ENCODE measurements at places on chromosomes 2 and 18.

DNA sequence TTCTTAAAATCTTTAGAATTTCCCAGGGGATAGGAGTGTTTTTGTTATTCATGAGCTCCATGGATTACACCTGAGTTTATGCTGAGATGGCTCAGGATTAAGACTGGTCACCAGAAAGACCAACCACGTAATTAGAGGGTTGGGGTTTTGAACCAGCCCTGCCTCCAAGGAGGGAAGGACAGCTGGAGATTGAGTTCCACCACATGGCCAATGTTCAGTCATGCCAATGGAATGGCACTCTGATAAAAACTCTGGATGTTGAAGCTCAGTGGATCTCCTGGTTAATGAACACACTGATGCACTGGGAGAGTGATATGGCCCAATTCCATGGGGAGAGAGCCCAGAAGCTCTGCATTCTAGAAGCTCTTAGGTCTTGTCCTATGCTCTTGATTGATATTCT lies 38.7 kb upstream of the PTPN4 start:
- DNase-seq, result no peak

GRCh38 chr2:223431479-223431878 lies 170.7 kb downstream of the SCG2 start:
- no peak for DNase-seq

DNA sequence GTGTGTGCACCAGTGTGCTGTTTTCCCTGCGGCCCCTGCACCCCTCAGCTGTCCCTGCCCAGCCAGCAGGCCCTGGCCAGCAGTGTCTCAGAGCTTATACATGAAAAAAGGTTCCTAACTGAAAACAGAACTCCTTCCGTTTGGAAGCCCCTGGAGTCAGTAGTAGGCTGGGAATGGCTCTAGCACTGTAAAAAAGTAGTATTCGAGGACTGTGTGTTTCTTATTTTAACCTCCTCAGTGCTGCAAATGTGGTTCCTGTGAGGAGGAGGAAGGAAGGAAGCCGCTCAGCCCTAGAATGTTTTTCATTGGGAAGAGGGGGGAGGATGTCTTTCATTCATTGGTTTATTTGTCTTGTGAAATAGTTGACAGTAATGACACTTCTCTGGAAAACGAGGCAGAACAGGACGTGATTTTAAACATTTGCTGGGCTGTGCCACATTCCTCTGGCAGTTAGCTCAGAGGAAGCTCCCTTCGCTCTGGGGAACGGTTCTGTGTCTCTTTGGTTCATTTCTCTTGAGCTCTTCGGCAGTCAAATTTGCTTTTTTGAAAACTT lies 103.5 kb downstream of the SPTBN1 start:
- DNase-seq, result peak; percentile 70

DNA sequence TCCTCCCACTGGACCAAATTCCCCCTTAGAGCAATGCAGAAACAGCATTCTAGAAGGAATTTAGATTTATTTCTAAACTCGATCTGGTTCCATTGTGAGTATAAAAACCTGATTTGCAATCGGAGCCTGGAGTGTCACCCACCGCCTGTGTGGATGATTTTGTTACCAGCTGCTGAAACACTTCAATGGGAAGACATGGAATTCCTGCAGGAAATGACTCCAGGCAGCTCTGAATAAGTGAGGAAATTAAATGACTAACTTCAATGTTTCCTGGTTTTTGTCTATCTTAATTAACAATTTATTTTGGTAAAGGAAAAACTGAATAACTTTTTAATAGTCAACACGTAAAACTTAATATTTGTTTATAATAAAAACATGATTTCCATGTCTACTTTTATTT lies 19.3 kb downstream of the CTAGE1 start:
- no peak for DNase-seq

DNA sequence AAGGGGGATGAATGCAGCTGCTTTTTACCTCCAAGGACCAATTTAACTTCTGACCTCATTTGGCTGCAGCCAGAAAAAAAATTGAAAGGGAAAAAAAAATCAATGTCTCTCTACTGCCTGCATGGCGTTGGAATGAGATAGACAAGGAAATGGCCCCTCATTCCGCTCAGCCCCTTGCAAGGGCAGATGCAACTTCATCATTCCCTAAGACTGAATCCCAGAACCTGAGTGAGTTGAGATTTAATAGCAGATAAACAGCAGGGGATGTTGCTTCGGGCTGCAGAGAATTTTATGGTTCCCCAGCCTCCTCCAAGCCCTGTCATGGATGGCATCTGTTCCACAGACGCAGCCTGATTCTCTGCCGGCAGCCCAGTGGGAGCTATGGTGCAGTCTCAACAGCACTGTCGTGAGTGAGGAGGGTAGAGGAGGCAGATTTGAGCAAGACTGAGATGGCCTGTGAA lies 49.0 kb downstream of the CAPN13 start:
- DNase-seq, result no peak

DNA sequence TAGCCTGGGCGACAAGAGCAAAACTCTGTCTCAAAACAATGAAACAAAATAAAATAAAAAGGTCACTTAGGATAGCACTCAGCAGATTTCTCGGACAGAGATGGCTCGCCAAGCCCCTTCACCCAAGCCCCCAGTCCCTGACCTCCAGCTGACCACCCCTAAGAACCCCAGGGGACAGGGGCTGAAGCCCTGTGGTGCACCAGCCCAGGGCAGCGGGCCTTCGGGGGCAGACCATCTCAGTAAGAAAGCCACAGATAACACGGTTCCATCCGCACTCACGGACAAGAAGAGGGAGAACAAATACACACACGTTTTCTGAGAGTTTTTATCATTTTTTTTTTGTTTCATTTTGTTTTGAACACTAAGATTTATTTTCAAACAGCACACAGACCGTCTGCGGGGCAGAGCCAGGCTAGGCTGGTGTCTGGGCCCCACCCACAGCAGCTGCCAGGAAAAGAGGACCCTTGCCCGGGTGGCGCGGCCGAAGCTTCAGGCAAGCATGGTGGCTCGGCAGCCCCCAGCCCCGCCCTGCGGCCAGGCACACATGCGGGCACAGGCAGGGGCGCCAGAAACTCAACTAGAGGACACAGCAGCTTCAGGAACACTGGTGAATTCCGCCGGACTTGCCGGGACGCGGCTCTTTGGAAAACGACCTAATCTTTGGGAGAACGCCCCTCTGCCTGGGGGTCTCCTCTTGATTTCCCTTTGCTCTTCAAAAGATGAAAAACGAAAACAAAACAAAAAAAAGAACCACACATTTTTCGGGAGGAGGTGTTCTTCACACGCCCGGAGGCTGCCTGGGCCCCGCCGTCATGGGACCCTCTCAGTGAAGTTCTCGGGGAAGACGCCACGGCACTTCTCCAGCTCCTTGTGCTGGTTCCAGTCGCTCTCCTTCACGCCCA lies 59.0 kb downstream of the BIN1 start:
- DNase-seq, result no peak

DNA sequence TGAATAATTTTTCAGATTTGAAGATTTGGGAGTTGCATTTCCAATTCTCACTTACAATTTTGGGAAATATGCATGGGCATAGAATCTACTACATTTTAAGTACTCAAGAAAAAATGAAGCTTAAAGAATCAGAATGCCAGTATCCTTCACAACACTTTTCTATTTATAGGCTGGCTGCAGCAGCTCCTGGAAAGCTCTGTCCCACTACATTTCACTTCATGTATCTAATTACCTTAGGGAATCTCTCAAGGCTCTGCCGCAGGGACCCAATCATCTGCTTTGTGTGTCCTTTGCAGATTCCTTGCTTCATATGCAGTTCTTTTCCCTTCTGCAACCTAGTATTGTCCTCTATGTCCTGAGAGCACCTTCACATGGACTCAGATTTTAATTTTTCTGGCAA lies 102.9 kb downstream of the NUP35 start:
- no peak for DNase-seq

DNA sequence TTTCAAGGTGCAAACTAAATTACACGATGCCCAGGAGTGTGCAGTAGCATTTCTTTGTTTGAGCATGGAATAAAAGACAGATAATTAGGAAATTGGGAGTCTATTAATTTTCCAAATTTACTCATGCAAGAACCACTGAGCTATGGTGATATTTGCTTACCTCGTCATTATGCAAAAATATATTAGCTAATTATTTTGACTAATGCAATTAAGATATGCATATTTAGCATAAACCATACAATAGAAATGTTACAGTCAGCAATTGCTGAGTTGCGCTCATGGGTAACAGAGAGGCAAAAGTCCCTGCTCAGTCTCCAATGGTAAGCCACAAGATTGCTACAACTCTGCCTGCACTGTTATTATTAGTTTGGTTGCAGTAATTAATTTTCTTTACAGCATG lies 342.0 kb downstream of the TXNL1 start:
- DNase-seq, result no peak

DNA sequence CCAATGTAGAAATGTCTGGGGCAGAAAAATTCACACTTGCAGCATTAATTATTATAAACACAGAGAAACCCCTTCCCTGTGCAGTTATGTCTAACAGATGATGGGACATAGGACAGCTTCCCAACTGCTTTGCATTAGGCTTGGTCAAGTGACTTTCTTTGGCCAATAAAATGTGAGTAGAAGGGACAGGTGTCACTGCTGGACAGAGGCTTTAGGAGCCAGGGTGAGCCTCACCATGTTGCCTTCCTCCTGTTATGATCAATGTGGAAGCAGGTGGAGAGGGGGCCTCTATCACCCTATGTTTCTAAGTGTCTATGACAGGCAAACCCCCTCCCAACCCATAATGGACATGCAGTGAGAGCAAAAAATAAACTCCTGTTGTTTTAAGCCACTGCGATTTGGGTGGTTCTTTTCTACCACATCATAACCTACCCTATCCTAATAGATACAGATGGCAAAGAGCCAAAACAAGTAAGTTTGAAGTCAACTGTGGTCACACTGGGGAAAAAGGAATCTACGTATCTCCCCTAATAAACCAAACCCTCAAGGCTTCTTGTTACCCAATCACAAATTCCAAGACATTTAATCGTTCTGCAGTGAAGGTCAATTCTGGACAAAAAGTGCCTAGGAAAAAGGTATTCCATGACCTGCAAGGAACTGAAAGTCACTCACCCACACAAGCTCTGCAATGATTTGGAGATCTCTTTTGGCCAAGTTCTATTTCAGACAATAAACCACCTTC lies 28.6 kb upstream of the POU3F3 start:
- DNase-seq, result no peak

DNA sequence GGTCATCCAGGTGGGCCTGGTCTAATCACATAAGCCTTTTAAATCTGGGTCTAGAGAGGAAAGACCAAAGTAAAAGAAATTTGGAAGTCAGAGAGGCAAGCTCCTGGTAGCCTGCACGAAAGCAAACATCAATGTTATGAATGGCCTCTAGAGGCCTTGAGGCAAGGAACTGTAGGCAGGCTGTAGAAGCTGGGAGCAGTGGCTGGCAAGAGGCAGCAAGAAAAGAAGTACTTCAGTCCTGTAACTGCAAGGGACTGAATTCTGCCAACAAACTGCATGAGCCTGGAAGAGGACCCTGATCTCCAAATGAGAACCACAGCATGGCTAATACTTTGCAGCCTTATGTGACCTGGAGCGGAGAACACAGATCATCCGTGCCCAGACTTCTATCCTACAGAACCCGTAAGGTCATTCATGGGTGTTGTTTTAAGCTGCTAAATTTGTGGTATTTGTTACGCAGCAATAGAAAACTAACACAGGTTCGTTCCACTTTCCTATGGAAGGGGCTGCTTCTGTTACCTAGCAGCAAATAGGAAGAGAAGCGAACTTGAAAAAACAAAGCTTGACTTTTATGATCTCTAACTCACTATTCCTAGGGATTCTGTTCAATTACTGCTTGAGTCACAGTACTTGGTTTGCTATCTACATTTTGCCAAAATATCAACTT lies 1.2 kb downstream of the IMMT start:
- DNase-seq, result no peak

- no peak for DNase-seq
Observed at GRCh38 chr2:128374711-128375413, 56.2 kb upstream of the HS6ST1 start.

GRCh38 chr18:31252522-31252921 lies 65.4 kb upstream of the DSG1 start:
- no peak for DNase-seq

GRCh38 chr2:10832203-10832936 lies 19.8 kb upstream of the PDIA6 start:
- DNase-seq, result peak; percentile 73

DNA sequence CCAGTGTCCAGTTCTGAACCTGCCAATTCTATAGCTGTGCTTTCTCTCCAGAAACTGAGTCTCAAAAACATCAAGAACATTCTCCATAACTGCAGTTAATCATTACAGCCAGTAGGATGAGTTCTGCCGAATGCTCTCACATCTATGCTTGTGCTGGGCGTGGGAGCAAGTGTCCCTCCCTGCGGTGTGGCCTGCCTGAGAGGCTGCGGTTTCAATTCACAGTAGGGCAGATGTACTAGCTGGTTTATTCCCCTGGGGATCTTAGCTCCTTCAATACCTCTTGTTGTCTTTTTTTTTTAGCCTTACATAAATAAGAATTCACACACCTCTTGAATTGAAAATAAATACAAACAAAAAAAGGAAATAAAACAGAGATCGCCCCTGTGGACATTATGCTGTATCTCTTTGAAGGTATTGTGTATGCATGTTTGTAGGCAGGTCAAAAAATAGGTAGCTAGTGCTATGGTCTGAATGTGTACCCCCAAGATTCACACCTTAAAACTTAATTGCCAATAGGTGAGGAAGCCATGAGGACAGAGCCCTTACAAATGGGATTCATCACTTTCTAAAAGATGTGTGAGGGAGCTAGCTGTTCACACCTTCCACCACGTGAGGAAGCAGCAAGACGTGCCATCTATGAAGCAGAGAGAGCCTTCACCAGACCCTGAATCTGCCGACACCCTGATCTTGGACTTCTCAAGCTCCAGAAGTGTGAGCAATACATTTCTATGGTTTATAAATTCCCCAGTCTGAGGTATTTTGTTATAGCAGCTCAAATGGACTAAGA lies 74.3 kb downstream of the BCL2L11 start:
- no peak for DNase-seq

- DNase-seq, result no peak
Observed at GRCh38 chr2:26650713-26651469, 9.7 kb upstream of the CIB4 start.

- DNase-seq, result no peak
Observed at GRCh38 chr2:217802266-217802665, 200.5 kb downstream of the TNS1 start.

DNA sequence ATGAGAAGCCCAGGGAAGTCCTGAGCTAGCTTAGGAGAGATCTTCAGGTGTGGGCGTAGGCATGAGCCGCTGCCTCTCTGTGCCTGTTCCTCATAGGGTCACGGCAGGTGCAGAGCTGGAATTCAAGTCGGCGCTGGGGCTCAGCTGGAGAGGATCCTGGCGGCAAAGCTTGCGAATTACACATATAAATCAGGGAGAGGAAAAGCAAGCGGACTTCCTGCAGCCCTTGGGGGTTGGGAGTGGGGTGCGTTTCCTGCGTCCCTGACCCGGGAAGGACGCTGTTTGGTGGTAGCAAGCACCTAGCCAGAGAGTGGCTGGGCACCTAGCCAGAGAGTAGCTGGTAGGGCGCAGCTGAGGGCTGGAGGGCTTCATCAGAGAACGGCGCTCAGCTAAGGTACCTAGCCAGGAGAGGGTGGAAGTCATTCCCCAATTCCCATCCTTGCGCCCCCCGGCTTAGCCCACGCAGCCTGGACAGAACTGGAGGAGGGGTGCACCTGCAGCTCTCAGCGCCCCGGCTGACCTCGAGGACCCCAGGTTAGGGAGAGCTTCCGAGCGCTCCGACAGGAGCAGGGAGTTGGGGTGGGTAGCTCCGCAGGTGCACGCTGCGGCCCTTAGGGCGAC lies 459 bp upstream of the EFR3B start:
- DNase-seq, result no peak

Measured in AML-193 (cell line).